Left ventricle myocardium inferior (tissue), 1 donor: ENCODE measurements at places on chromosomes 2 and 18. TPM values are rescaled to one million over a fixed set of nuclear protein-coding genes. Genes with fewer than 3 reads are reported as not detected.

The TM4SF20 gene
- total RNA-seq = not detected

The TMEM169 gene
- total RNA-seq = 0.25 TPM

DNA sequence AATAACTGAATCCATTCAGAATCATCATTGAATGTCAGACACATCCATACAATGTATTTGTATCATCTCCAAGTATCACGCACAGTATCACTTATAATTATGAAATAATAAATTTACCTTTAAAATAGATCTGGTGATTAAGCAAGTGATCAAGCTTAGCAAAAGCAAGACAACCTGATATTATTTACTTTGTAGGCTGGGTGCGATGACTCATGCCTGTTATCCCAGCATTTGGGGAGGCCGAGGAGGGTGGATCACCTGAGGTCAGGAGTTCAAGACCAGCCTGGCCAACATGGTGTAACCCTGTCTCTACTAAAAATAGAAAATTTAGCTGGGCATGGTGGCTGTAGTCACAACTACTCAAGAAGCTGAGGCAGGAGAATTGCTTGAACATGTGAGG lies 421.0 kb upstream of the NETO1 start:
- H3K36me3 ChIP-seq = no peaks in the 10 kb centered on the region
- no peak overlapping the region for H3K27ac ChIP-seq
- H3K4me1 ChIP-seq = no peaks in the 10 kb centered on the region
- H3K27me3 ChIP-seq = no peaks in the 10 kb centered on the region
- no peak overlapping the region for H3K4me3 ChIP-seq
- no peak for DNase-seq

The PARD6G gene
- 2.0 TPM for total RNA-seq

DNA sequence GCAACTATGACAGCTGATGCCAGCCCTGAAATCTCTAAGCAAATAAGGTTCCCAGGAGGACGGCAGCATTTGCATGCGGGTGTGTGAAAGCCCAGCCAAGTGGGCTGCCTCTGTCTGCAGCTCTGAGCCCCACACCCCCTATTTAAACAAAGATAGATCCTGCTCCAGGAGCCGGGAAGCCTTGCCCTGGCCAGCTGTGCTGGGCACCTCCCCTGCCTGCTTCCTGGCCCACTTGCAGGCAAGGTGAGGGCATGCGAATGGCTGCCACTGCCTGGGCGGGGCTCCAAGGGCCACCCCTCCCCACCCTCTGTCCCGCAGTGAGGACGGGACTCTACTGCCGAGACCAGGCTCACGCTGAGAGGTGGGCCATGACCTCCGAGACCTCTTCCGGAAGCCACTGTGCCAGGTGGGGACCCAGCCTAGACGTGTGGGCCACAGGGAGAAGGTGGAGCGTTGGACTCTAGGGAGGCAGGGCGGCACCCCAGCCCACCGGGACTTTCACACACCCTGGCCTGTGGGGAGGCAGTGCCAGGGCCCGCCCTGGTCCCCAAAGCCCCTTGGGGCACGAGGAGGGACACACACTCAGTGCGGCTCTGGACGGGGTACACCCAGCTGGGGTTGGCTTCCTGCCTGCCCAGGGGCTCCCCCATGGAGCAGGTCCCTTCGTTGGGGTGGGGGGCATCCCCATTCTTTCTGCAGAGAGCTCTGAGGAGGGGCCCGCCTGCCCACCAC lies at the start of gene ANO7:
Gene ANO7 (plus strand): TSS at position 317 of the 732 bp plus-strand sequence. CDS start 1,387 bp downstream, outside the sequence.
- H3K36me3 ChIP-seq = peaks cover 10% of the 10 kb centered on the region
- H3K4me1 ChIP-seq = no peaks in the 10 kb centered on the region
- DNase-seq = no peak
- H3K27me3 ChIP-seq = peaks cover 7% of the 10 kb centered on the region
- no peak within 1 kb of the TSS for H3K27ac ChIP-seq

The EPB41L3 gene
- 6.3 TPM for total RNA-seq

GRCh38 chr2:33366473-33366872 lies 110.0 kb upstream of the RASGRP3 start:
- peaks cover 28% of the 10 kb centered on the region for H3K36me3 ChIP-seq
- peak overlapping the region; percentile 70 for H3K27ac ChIP-seq

DNA sequence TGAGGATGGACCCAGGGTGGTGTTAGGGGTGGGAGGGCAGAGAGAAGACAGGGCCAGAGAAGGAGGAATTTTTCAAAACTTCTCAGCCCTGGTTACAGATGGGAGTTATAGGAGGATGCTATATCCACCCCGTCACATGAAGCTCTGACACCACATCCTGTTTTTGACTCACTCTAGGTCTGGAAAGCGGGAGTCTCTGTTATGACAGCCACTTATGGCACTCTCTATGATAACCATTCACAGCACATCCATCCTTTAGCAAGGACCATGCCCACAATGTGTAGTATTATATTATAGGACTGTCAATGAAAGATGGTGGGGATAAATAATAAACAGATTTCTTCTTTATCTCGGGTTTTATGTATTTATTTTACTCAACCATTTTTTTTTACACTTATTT lies 461.2 kb downstream of the CDH2 start:
- H3K27ac ChIP-seq = no peak overlapping the region
- H3K4me3 ChIP-seq = no peak overlapping the region
- no peaks in the 10 kb centered on the region for H3K36me3 ChIP-seq
- no peaks in the 10 kb centered on the region for H3K27me3 ChIP-seq
- H3K4me1 ChIP-seq = peaks cover 37% of the 10 kb centered on the region
- no peak for DNase-seq

DNA sequence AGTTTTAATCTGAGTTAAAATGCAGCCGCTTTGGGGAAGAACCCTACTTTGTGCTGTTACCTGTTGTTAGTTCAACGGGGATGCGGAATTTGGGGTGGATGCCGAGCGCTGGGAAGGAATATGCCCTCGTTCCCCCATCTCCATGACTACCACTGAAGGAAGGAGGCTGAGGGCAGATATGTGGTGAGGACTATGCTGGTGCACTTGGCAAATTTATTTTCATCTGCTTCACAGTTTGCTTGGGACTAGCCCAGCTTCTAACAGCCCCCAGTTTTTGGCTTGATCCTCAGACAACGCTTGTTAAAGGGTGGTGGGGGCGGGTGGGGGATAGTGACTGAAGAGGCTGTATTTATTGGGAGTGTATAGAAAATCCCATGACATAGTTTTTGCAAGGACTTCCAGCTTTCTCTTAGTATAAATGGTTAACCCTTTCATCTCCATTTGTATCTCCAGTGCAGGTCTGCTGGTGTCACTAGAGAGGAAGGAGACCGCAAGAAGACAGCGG lies 100.8 kb downstream of the COLEC12 start:
- no peaks in the 10 kb centered on the region for H3K27me3 ChIP-seq
- no peak overlapping the region for H3K27ac ChIP-seq
- no peak for DNase-seq
- peaks cover 17% of the 10 kb centered on the region for H3K4me1 ChIP-seq
- no peak overlapping the region for H3K4me3 ChIP-seq

- H3K4me1 ChIP-seq = peaks cover 29% of the 10 kb centered on the region
- no peaks in the 10 kb centered on the region for H3K27me3 ChIP-seq
- no peaks in the 10 kb centered on the region for H3K36me3 ChIP-seq
- peak; percentile 59 for DNase-seq
- peak overlapping the region; percentile 67 for H3K4me3 ChIP-seq
Observed at GRCh38 chr2:241882091-241882625, 12.6 kb downstream of the RTP5 start.
